ENCODE measurements at places on chromosomes 16 and 17.

DNA sequence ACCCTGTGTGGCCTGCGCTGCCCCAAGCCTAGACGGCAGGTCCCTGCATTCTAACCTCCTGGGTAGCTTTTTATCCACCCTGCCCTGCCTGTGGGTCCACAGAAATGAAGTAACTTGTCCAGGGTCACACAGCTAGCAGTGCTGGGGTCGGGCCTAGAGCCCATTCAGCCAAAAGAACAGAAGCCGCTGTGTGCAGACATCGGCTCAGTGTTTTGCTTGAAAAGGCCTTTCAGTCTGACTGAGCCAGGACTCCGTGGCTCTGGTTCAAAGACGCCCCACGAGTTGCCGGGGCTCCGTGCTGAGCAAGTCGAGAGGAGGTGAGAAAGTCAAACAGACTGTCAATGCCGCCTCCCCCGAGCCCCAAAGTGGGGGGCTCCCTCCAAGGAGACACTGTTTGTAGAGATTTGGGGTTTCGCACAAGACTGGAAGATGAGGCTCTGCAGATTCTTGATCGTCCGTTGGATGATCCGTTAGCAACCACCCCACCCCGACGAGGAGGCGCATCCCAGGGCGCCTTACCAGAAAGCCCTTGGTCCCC lies 226.2 kb downstream of the NTN1 start:
- no peak for DNase-seq

GRCh38 chr17:44400226-44400847 lies 10.9 kb upstream of the ITGA2B start:
- peak; percentile 49 for DNase-seq

DNA sequence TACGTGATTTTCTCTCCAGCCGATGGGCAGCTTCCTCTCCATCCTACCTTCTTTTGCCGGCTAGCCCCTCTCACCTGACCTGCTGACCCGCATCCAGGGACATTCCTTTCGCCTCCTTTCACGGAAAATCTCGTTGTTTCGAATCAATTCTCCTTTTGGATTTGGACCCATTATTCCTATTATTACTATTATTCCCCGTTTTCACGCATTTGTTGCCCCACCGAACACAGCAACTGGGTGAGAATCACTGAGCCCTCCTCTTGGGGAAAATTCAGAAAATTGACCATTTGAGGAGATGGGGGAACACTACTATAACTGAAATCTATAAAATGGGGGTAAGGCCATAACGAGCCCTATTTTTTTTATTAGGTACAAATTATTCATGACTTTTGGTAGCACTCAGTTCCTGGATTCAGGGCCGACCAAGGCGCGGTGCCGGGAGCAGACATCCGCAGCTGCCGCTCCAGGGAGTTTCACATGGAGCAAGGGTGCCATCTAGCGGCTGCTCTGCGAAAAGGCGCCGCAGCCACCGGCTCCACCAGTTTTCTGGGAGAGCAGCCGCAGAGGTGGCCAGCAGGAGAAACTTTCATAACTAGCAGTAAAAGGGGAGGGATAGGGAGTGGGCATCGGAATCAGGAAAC lies 3.3 kb upstream of the HOXB8 start:
- peak; percentile 80 for DNase-seq

GRCh38 chr16:74842413-74842812 lies 67.8 kb upstream of the FA2H start:
- no peak for DNase-seq

GRCh38 chr17:43952724-43953666 lies 745 bp downstream of the PYY start:
- no peak for DNase-seq

DNA sequence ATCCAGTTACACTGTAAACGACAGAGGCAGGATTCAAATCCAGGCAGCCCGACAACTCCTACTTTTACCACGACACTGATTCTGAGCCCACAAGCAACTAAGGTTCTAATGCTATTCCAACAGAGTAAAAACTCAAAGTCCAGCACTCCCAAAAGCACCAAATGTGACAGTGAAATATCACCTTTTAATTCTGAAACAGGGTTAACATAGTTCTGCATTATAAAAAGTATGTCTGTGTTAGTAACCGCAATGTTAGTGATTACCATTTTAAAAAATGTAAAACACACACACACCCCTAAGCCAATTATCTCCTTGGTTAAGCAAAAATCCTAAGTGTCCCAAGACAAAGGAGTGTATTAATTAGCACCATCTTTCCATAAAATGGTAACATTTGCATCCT lies 19.7 kb downstream of the HELZ start:
- DNase-seq, result no peak

- peak; percentile 74 for DNase-seq
Measured at GRCh38 chr17:45222289-45222995, 757 bp downstream of the FMNL1 start.

- peak; percentile 24 for DNase-seq
Measured at GRCh38 chr17:35586569-35587073, 501 bp upstream of the AP2B1 start.

- no peak for DNase-seq
Measured at GRCh38 chr17:28306954-28307401, 12.0 kb upstream of the TMEM97 start.

GRCh38 chr17:82989881-82990280 lies 89.5 kb upstream of the METRNL start:
- DNase-seq, result no peak

DNA sequence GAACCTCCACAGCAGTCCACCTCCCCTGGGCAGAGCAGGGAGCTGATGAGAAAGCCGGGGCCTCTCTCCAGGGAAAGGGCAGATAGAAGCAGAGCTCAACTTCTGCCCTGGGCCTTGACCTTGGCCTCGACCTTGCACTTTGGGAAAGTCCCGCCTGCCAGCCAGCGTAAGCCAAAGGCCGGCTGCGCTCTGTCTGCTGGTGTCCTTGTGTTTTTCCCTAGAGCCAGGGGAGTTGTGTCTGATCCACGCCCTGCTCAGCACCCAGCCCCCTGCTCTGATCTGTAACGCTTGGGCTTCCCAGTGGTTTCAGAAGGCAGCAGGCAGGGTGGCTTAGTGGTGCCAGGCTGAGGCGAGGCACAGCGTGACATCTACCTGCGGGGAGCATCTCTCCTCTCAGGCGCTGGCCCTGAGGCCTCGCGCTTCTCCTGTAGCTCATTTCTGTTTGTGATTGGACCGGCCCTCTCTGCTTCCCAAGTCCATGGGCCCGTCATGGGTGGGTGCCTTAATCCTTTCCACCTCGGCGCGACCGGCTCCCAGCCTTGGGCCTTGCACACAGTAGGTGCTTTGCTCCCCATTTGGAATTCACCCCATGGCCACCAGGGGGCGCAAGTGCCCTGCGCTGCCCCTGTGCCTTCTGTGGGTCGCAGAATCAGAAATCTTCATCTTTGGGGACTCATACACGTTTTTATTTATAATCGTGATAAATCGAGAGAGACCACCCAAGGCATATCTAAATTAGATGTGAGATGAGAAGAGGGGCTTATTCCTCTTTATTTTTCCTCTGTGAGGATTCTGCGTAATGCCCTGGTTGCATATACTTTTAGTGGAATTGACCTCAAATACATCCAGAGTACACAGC lies 24.2 kb downstream of the SGSH start:
- peak; percentile 36 for DNase-seq

- peak; percentile 87 for DNase-seq
Measured at GRCh38 chr16:30491744-30492308, 19.3 kb downstream of the ITGAL start.

- DNase-seq, result no peak
Measured at GRCh38 chr16:51592001-51592501, 441.0 kb upstream of the SALL1 start.

DNA sequence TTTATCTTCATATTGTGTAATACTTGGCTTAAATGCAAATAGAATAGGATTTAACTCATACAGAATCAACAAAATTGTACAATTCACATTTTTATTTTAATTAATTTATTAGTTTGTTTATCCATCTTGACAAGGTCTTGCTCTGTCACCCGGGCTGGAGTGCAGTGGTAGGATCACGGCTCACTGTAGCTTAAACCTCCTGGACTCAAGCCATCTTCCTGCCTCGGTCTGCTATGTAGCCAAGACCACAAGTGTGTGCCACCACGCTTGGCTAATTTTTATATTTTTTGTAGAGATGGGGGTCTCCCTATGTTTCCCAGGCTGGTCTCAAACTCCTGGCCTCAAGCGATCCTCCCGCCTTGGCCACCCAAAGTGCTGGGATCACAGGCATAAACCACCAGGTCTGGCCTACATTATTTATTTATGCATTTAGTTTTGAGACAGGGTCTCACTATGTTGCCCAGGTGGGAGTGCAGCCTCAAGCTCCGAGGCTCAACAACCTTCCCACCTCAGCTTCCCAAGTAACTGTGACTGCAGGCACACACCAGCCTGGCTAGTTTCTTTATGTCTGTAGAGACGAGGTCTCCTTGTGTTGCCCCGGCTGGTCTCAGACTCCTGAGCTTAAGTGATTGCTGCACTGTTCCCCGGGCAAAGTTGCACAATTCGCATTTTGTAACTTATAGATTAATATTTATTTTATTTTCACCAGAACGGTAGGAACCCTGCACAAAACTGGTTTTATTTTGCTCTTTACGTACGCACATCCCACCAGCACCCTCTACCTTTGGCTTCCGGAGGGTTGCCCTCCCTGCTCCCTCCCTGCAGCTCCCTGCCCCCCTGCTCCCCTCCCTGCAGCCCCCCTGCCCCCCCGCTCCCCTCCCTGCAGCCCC lies 4.9 kb downstream of the DPEP1 start:
- no peak for DNase-seq

DNA sequence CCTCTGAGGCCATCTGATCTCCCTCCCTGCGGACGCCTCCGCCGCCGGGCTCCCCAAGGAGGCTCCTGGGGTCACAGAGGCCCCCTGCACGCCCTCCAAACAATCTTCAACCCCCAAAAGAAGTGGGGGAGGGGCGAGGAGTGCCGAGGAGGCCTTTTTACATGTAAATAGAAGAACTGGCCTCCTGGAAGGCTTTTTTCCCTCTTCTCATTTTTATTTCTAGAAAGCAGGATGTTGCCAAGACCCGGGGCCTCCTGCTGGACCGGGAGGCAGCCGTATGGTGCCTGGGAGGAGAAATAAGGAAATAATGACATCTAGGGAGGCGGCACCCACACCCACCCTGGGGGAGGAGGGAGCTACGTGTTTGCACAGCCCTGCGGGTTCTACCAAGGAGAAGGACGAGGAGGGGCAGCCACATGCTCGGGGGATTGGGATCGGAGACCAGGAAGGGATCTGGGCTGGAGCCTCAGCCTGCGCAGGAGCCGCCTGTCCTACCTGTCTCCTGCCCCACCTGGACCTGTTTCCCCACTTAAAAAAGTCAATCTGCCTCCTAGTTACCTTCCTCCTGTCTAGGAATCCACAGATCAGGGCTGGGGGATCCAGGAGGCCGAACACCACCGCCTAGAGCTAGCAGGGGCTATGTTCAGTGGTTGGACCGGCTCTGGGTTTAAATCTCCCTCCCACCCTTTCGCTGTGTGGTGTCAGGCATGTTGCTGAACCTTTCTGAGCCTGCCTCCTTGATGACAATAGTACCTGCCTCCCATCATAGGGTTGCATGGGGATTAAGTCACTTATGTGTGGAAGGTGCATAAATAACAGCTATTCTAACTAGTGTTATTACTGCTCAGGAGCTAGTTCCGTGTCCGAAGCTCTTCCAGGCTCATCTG lies 175.7 kb upstream of the GSE1 start:
- DNase-seq, result no peak

DNA sequence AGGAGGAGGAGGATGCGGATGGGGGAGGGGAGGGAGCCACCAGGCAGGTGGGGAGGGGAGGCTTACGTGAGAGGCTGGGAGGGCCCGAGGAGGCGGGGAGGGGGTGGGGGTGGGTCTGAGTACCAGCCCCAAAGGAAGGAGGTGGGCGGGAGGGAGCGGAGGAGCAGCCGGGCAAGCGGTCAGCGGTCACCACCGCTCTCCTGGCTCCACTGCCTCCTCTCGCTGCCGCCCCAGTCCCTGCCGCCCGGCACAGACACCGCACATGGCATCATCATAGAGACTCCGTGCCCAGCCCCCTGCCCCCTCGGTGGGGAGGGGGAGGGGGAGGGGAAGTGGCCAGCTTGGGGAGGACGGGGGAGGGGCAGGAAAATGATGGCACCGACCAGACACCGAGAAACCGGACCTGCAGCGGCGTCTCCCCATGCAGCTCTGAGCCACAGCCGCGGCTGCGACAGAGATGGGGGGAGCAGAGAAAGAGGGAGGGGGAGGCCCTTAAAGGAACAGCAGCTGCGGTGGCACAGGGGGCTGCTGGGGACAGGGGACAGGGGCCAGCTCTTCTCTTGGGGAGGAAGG lies at the start of gene TLCD3B:
Gene TLCD3B, minus strand, starts transcription at position 431 of the 573 bp plus-strand sequence. CDS start 744 bp downstream, outside the sequence.
- no peak for DNase-seq

- no peak for DNase-seq
Measured at GRCh38 chr17:77457572-77458201, 316.9 kb downstream of the SEC14L1 start.

GRCh38 chr16:87809150-87809902 lies 43.5 kb upstream of the KLHDC4 start:
- DNase-seq, result no peak

DNA sequence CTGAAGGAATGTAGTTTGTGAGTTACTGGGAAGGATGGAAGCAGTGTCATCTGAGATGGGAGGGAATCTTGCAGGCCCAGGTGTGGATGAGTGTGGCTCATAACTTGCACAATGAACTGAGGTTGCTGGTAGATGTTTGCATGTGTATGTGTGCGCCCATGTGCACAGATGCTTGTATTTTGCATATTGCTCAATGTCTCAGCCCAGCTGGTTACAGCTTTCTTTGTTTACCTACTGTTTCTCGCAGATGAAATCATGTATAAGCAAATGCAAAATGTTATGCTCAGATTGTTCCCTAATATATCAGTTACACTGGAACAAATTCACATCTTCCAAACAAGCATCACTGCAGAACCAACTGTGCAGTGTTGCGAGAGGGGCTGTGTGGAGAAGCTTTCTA lies 452.2 kb upstream of the EEF2KMT start:
- no peak for DNase-seq

GRCh38 chr17:8002721-8003593 lies 542 bp downstream of the GUCY2D start:
- no peak for DNase-seq

GRCh38 chr16:55660828-55661227 lies 5.0 kb downstream of the SLC6A2 start:
- no peak for DNase-seq

- no peak for DNase-seq
Measured at GRCh38 chr17:31152271-31152670, 57.5 kb downstream of the NF1 start.

DNA sequence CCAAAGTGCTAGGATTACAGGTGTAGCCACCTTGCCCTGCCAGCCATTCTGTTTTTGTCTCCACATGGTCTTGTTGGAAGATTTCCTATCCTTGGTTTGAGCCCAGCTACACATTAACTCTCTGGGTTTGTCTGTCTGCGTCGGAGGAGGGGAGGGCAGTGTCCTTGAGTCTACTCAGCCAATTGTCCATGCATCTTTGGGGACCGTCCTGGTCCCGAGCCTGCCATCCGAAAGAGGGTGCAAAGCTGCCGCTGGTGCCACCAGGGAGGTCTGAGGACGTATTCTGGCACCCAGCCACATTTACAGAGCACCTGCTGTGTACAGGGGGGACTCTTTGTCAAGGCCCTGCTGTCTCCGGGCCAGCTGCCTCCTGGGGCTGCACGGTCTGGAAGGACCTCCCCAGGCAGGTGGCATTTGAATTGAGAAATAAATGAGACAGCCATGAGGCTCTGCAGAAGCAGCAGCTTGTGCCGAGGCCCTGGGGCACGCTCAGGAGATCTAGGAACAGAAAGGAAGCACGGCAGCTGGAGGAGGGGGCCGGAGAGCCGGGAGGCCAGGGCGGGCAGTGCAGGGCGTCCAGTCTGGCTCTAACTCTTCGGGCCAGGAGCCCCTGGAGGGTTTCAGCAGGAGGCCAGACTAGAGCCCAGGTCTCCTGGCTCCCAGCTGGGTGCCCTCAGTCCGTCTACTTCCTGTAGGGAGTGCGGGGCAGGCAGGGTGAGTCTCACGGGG lies 1.5 kb downstream of the CYBA start:
- no peak for DNase-seq

- no peak for DNase-seq
Measured at GRCh38 chr17:5763595-5764306, 179.4 kb upstream of the NLRP1 start.

Data from hematopoietic multipotent progenitor cell treated with erythropoietin and hydrocortisone succinate and interleukin-3 and kit ligand, for 8 days (in vitro differentiated cells).